ENCODE measurements at places on chromosomes 4 and X.

- DNase-seq: no peak
Measured at GRCh38 chr4:55615008-55615407, 21.1 kb downstream of the NMU start.

DNA sequence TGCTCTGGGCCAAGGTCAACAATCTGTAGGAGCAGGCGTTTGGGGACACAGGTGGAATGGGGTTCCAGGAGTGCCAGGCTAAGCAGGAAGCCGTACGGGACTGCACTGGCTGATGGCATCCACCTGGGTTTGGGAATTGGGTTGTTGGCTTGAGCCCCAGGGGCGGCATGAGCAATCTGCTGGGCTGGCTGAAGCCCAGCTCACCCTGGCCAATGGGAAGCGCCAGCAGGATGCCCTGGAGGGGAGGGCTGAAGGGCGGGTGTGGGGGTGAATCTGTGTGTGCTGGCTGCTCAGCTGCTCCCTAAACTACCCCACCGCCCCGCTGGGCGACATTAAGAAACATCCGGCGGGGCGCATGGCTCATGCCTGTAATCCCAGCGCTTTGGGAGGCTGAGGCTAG is 8.9 kb upstream of the RGS12 start:
- DNase-seq: no peak

DNA sequence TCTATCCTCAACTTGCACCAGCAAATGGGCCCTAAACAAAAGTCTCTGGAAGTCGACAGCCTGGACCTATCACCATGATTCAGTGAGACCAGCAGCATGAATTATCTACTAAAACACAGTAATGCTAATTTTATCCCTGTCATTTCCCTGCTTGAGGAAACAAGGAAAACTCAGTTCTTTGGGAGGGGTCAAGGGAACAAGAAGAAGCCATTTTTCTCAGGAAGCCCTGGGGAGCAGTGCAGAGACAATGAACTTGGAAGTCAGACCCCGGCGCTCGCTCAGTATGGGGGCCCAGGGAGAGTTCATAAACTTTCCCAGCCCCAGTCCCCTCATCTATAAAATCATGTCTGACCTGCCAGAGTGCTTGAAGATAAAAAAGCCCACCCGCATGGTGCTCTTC is 50.4 kb downstream of the DCTD start:
- DNase-seq: no peak

DNA sequence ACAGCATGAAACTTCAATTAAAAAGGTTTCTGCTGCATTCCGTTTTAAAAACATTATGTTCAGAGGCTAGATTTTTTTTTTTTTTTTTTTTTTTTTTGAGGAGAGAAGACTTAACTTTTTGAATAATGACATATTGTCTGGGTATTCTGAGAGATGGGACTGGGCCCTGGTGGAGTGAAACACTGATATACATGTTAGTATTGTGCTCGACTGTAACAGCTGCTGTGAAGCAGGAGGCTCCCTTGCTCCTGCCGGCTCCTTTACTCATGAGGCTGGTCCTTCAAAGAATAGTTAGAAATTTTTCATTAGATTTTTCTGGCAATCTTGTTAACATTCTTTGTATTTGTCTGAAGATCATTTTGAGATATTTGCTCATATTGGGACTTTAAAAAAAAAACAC is 73.3 kb downstream of the TMEM131L start:
- no peak for DNase-seq

GRCh38 chr4:8296491-8296890 is 26.9 kb downstream of the HTRA3 start:
- no peak for DNase-seq

GRCh38 chrX:39361736-39362135 is 560.5 kb downstream of the MID1IP1 start:
- no peak for DNase-seq

DNA sequence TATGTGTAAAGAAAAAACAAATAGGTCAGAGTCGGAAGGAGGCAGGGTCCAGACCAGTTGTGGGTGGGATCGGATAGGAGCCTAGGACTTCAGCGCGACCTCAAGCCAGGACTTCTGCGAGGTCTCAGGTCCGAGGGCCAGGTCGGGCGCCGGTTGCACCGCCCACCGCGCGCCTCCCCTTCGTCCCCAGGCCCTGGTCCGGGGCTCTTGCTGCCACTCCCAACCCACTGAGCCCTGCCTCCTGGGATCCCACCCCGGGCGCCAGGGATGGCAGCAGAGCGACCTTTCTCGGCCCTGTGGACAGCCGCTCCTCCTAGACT is 12.3 kb downstream of the PITX2 start:
- DNase-seq: no peak

DNA sequence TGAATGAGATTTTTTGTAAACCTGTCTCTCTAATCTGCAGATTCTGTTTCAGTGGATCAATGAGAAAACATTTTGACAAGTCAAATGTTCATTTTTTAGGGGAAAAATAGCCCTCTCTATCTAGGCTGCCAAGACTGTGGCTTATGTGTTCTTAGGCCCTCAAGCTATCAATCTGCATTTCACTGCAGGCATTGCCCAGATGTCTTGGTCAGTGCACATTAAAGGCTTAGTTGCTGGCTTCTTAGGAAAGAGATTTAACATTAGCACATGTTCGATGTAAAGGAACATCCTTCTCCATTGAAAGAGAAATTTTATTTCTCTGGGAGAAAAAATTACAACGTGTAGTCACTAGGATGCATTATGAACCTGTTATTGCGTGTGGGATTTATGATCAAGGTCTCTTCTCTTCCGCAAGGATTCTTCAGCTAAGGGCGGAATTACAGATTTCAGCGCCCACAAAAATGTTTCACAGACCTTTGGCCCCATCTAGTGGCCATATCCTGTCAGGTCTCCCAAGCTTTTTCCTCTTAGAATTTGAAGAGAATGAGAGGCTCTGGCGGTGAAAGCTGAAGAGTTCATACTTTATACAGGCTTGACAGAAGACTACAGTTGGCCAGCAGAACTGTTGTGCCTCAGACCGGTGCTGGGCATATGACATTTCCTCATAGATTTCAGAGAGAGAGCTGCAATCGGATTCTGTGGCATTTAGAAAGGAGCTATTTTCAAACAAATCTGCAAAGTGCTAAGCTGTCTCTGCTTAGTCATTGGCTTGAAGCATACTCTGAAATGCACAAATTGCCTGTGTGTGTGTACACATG is 144.6 kb upstream of the NOCT start:
- peak; percentile 49 for DNase-seq

DNA sequence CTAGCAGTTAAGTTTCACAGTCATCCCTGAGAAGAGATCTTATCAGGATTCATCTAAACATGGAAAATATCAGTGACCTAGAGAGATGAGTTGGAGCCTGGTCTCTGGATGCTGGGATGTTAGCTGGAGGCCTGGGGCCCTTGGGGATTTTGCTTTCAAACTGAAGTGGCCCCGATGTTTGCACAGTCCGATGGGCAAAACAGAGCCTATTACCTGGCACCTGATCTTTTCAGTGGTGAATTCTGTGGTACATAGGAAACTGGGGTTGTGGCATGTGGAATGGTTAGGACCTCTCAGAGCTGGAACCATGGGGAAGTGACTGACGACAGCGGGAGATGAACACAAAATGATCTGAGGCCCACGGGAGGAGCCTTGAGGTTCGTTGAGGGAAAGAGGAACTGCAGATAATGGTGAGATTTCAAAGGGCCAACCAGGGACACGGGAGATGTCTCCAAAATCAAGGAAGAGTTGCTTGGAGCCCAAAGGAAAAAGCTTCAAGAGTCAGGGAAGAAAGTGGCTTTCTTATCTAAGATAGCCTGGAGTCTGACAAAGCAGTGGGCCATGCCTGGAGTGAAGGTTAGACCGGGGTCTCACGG is 17.8 kb upstream of the TENM3 start:
- no peak for DNase-seq

DNA sequence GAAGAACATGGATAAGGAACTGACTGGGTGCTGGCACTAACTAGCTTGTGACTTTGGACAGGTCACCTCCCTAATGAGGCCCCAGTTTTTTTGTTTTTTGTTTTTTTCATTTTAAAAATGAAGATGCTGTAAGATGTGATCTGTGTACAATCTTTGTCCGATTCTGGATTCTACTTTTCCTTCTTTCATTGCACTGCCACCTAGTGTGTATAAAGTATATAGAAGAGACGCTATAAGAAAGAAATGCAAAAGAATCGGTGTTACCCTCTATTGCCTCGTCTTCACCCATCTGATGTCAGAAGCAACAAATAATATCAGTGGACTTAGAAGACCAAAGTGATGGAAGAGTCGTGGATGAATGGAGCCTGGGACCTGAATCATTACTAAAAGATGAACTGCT is 58.6 kb upstream of the P2RY10 start:
- DNase-seq: no peak

GRCh38 chr4:156941940-156942548 is 29.6 kb downstream of the PDGFC start:
- no peak for DNase-seq

- DNase-seq: no peak
Measured at GRCh38 chr4:92236877-92237276, 66.9 kb upstream of the GRID2 start.

GRCh38 chr4:17807446-17807845 is 3.1 kb downstream of the DCAF16 start:
- DNase-seq: no peak

GRCh38 chrX:141903400-141904155 is at the start of gene MAGEC1:
TSS of gene MAGEC1 (plus strand) at chrX:141903894. CDS start at chrX:141905073, 1,179 bp downstream.
- no peak for DNase-seq

DNA sequence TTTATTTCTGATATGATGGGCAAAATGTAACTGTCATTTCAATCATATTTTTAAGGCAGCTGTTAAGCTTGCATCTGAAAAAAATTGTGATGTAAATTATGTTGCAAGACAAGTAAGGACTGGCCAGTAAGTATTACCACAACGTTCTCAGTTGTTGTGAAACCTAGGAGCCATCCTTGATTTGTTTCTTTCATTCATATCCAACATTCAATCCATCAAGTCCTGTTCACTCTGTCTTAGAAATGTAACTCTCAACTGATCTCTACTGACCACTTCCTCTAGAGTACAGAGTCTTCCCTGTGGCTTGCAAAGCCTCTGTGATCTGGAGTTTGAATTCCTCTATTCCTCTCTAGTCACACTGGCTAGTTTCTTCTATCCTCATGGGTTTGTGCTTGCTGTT is 161.4 kb upstream of the MAD2L1 start:
- no peak for DNase-seq

DNA sequence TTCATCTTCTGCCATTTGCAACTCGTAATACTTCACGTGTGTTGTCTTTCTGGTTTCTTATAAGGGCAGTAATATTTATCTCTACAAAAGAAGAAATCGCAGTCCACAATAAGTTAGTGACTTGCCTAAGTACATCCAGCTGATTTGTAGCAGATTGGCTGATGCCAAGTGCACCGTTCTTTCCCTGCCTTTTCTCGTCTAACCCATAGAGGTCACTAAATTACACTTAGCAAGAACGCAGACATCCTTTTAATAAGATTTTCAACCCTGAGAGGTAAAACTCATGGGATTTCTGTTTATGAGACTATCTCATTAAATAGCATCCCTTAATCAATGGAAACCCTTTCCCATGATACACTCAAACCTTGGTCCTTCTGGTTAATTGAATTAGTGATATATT is 408.6 kb upstream of the ACTRT1 start:
- DNase-seq: no peak

- DNase-seq: no peak
Measured at GRCh38 chr4:84799318-84799717, 167.2 kb downstream of the WDFY3 start.

DNA sequence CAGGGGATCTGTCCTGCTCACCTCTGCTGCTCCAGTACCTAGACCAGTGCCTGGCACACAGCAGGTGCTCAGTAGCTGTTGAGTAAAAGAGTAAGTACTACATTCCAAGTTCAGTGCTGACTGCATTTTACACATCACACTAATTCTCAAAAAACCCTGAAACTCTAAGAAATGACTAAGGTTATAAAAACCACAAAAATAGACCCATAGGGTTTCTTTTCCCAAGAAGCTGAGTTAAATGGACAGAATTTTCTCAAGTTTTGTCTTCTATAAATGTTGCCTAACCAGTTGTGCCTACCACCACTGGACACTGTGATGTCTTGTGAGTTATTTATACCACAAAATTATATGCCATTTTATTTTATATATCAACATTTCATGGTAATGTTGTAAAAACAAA is 78.9 kb upstream of the RXFP1 start:
- DNase-seq: no peak

DNA sequence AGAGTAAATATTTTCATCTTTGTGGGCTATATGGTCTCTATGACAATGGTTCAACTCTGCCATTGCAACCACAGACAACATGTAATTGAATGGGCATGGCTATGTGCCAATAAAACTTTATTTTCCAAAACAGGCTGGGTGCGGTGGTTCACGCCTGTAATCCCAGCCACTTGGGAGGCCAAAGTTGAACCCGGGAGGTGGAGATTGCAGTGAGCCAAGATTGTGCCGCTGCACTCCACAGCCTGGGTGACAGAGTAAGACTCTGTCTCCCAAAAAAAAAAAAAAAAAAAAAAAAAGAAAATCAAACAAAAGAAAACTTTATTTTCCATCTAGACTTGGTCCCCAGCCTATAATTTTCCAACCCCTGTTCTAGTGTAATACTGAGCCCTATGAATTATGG is 38.4 kb upstream of the LAS1L start:
- no peak for DNase-seq

DNA sequence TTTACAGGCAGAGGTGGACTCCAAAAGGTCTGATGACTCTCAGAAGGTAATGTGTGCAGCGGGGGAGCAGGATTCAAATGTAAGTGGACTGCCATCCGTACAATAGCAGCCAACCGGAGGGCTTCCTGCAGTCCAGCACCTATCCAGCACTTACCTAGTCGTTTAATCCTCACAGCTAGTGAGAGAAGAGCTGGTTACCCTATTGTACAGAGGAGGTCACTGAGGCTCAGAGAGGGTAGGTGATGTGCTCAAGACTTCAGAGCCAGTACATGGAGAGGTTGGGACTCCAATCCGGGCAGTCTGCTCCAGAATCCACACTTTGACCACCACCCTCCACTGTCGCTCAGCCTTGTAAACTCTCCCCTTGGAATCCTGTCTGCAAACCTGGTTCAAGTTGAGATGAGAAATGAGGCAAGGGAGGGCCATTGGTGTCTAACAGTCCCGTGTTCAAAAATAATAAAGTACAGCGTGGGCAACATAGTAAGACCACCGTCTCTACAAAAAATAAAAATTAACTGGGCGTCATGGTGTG is 22.5 kb upstream of the JAKMIP1 start:
- no peak for DNase-seq

- no peak for DNase-seq
Measured at GRCh38 chr4:76752861-76753501, 145.0 kb downstream of the SOWAHB start.

DNA sequence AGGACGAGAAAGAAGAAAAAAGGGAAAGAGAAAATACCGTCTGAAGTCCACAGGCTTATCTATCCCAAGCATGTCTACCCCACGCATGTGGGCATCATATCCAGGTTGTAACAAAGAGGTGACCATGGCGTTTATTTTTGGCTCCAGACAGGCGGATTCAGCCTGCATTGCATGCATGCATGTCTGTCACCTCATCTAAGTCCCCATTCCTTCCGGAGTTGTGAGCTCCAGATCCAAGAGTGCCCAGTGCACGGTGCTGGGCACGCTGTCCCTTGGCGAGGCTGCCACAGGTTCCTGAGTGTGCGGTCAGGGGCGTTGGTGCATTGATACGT is 905 bp upstream of the GALNTL6 start:
- no peak for DNase-seq

GRCh38 chrX:138020941-138021340 is 455.0 kb downstream of the ZIC3 start:
- DNase-seq: no peak

- no peak for DNase-seq
Measured at GRCh38 chrX:1903236-1903935, 288.5 kb downstream of the ASMT start.
